Ureter (tissue), 1 donor: ENCODE measurements at places on chromosomes 5 and 9.

DNA sequence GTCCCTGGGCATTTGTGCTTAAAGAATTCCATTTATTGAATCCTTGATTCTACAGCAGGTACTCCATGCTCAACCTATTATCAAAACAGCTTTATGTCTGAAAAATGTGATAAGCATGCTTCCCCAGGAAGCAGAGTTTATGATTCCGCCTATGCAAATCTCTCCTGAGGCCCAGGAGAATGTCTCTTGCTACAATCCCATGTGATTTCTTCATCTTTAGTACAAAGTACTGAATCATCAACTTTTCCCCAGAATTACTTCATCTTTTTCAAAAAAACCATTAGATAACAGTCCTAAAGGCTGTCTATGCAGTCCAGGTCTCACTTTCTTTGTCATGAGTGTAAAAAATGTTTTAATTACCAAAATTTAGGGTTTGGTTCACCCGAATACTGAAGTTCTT, 130.2 kb upstream of the ADAMTSL1 start:
- no peak for DNase-seq

GRCh38 chr5:148029131-148029530, 34.6 kb upstream of the SPINK5 start:
- DNase-seq, result no peak

DNA sequence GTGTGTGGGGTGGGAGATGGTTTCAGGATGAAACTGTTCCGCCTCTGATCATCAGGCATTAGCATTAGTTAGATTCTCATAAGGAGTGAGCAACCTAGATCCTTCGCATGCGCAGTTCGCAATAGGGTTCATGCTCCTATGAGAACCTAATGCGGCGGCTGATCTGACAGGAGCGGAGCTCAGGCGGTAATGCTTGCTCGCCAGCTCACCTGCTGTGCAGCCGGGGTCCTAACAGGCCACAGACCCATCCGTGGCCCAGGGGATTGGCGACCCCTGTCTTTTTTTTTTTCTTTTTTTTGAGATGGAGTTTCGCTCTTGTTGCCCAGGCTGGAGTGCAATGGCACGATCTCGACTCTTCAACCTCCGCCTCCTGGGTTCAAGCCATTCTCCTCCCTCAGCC, 119.1 kb downstream of the KCNIP1 start:
- DNase-seq, result no peak

GRCh38 chr5:174535669-174536068, 188.7 kb upstream of the MSX2 start:
- no peak for DNase-seq
